ENCODE measurements at places on chromosomes 5 and 9.
A peak's percentile ranks its signal among the peaks of the same experiment; 100 is the strongest.

GRCh38 chr5:125725691-125726090 lies 697.5 kb upstream of the GRAMD2B start:
- no peak for DNase-seq
- no peaks in the 10 kb centered on the region for H3K27me3 ChIP-seq
- no peaks in the 10 kb centered on the region for H3K36me3 ChIP-seq
- no peaks in the 10 kb centered on the region for H3K4me1 ChIP-seq
- H3K27ac ChIP-seq: no peak overlapping the region

GRCh38 chr9:76980566-76980965 lies 38.9 kb upstream of the FOXB2 start:
- no peak overlapping the region for H3K27ac ChIP-seq
- H3K36me3 ChIP-seq: no peaks in the 10 kb centered on the region
- no peaks in the 10 kb centered on the region for H3K27me3 ChIP-seq
- H3K4me3 ChIP-seq: no peak overlapping the region

GRCh38 chr5:90878081-90878480 lies 319.5 kb downstream of the ADGRV1 start:
- H3K4me1 ChIP-seq: peaks cover 71% of the 10 kb centered on the region
- DNase-seq: no peak
- H3K36me3 ChIP-seq: no peaks in the 10 kb centered on the region
- peak overlapping the region; percentile 38 for H3K27ac ChIP-seq

DNA sequence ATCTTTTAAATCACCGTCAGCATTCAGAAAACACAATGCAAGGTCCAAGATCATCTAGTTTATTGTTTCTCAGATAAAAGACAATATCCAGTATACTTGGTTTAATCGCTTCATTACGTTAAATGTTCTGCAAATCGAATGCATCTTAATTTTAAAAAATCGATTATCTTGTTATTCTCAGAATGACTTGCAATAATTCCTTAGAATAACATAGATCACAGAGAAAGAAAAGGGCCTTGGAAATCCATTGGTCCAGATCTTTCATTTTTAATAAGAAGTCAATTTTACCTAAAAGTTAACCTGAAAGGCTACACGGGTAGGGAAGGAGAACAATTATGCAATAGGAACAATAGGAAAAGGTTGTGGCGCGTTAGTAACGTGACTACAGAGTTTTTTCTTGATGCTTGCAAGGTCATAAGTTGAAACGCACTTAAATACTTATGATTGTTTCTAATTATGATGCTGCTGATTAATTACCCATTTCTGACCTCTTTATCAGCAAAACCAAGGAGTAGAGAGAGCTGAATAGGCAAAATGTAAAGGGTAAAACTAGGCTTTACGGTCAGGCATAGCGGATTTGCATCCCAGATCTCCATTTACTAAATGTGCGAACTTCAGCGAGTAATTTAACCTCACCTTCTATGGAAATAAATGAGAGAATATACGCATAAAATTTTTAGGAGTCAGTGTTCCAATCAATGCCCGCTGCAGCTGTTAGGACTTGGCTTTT lies 769 bp upstream of the LYRM7 start:
- peak overlapping the region; percentile 68 for H3K27ac ChIP-seq
- DNase-seq: no peak
- no peaks in the 10 kb centered on the region for H3K27me3 ChIP-seq
- no peaks in the 10 kb centered on the region for H3K36me3 ChIP-seq

DNA sequence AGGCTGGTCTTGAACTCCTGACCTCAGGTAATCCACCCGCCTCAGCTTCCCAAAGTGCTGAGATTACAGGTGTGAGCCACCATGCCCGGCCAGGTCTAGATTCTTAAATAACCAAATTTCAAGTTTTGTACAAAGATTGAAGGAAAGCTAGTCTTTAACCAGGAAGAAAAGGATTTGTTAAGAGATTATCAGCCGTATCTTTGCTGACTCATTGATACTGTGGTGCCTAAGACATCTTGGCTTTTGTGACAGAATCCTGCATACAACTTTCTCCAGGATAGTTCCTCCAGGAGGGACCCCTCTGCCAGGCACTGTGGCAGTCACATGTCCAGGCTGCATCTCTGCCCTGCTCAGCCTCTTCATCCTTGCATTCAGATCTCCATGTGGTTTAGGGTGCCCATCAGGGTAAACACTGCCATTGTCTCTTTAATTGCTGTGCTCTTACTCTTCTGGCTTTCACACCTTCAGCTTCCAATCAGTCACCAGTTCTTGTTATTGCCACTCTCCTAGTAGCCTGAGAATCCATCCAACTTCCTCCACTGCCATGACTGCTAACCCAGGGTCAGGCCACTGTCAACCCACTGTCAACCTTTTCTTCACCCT lies 10.0 kb downstream of the MAP3K1 start:
- no peaks in the 10 kb centered on the region for H3K36me3 ChIP-seq
- no peak overlapping the region for H3K4me3 ChIP-seq
- peaks cover 46% of the 10 kb centered on the region for H3K4me1 ChIP-seq
- H3K27me3 ChIP-seq: no peaks in the 10 kb centered on the region
- no peak for DNase-seq
- H3K27ac ChIP-seq: peak overlapping the region; percentile 13

- no peak overlapping the region for H3K27ac ChIP-seq
- no peak for DNase-seq
- H3K4me3 ChIP-seq: no peak overlapping the region
Observed at GRCh38 chr5:131563434-131564228, 71.4 kb downstream of the RAPGEF6 start.

DNA sequence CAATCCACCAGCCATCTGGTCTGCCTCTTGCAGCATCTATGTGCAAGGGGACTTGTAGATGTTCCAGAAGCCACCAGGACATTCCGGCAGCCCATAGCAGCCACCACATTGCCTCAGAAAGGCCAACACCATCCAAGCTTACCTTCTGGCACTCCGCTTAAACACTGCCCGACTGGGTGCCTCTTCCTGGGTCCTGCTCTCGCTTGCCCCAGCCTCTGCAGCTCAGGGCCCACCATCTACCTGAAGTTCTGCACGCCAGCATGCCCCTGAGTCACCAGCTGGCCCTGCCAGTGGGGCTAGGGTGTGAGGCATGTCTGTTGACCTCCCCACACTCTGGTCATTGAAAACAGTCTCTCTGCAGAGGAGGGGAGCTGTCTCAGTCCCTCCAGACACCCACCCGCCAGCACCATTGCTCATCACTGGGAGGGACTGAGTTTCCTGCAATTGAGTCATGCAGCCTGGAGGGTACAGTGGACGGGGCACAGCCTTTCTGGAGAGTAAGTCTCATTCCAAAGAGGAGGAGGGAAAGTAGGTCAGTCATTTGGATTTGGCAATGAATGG lies 16.9 kb upstream of the COL5A1 start:
- H3K27me3 ChIP-seq: no peaks in the 10 kb centered on the region
- H3K27ac ChIP-seq: no peak overlapping the region
- H3K4me3 ChIP-seq: no peak overlapping the region
- no peaks in the 10 kb centered on the region for H3K36me3 ChIP-seq
- no peak for DNase-seq

DNA sequence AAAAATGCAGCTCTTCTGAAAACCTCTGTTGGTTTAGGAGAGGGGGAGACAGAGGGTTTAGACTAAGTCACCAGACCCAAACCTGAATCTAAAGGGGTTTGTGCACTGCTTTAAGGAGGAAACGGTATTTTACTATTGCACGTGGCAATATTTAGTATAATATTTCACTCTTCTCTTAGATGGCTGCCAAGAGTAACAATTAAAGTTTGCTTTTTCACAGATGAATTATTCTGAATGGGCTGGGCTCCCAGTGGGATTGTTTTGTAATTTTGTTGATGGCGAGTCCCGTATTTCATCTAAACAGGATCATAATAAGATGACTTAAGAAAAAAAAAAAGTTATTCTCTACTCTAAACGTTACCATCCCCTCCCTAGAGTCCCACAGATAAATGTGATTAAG lies 245.4 kb downstream of the PCSK5 start:
- H3K27me3 ChIP-seq: no peaks in the 10 kb centered on the region
- peaks cover 10% of the 10 kb centered on the region for H3K4me1 ChIP-seq
- no peaks in the 10 kb centered on the region for H3K36me3 ChIP-seq
- no peak overlapping the region for H3K4me3 ChIP-seq
- H3K27ac ChIP-seq: peak overlapping the region; percentile 4

DNA sequence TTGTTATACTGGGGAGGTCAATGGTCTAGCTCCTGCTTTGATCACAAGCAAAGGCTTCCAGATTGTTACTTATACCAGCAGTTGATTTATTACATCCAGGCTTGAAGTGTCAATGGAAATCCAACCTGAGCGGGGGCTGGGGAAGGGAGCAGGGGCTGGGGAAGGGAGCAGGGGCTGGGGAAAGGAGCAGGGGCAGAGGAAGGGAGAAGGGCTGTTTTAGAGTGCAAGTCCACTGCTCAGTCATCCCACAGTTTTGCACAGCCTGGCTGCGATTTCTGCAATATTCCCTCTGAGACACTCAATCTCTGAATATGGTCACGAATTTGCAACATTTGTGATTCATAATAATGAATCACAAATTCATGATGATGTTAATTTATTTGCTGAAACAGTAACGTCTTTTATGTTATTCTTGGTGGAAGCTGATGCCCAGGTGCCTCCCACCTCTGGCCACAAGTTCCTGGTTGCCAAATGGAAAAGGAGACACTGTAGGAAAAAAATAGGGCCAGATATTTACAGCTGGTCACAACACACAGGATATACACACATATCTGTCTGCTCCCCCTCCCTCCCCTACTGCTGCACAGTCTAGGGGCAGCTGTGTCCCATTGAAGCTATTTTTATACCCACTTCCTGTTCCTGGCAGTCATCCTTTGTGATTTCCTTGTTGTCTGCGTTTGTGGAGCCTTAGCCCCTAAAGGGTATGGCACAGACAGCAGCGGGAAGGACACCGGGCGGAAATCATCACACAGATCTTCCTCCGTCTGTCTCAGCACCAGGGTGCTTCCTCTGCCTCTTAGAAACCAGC lies 325.1 kb downstream of the GADD45G start:
- H3K4me1 ChIP-seq: peaks cover 26% of the 10 kb centered on the region
- H3K27ac ChIP-seq: no peak overlapping the region
- no peaks in the 10 kb centered on the region for H3K27me3 ChIP-seq
- H3K36me3 ChIP-seq: no peaks in the 10 kb centered on the region
- H3K4me3 ChIP-seq: no peak overlapping the region
- DNase-seq: no peak

GRCh38 chr5:1162276-1162675 lies 39.1 kb upstream of the SLC6A19 start:
- peaks cover 18% of the 10 kb centered on the region for H3K4me1 ChIP-seq
- no peak overlapping the region for H3K4me3 ChIP-seq
- no peak overlapping the region for H3K27ac ChIP-seq
- DNase-seq: no peak
- no peaks in the 10 kb centered on the region for H3K27me3 ChIP-seq

GRCh38 chr5:26945901-26946300 lies 92.5 kb downstream of the CDH9 start:
- no peaks in the 10 kb centered on the region for H3K4me1 ChIP-seq
- no peak for DNase-seq
- no peaks in the 10 kb centered on the region for H3K36me3 ChIP-seq
- no peaks in the 10 kb centered on the region for H3K27me3 ChIP-seq

- no peak for DNase-seq
- H3K4me1 ChIP-seq: no peaks in the 10 kb centered on the region
- H3K27me3 ChIP-seq: no peaks in the 10 kb centered on the region
- H3K36me3 ChIP-seq: no peaks in the 10 kb centered on the region
- H3K4me3 ChIP-seq: no peak overlapping the region
Observed at GRCh38 chr9:123397975-123398374, 42.0 kb downstream of the CRB2 start.

- DNase-seq: no peak
- H3K27me3 ChIP-seq: no peaks in the 10 kb centered on the region
- no peaks in the 10 kb centered on the region for H3K36me3 ChIP-seq
- H3K4me3 ChIP-seq: no peak overlapping the region
- no peak overlapping the region for H3K27ac ChIP-seq
Observed at GRCh38 chr5:108655750-108656450, 91.8 kb upstream of the FER start.

DNA sequence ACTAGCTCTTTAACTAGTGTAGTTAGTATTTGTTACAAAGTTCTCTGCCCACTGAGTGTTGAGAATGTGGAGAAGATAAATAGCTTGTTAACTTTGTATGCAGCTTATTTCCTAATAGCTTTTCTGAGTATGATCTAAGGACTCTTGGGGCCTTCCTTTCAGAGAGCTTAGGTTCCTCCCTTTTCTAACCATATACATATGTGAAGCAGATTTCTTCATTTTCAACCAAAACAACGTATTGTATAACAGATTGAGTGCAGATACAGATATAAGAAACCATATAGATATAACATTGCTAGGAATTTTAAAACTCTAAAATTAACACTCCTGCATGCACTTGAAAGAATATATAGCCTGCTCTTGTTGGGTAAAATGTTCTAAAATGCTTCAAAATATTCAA lies 70.4 kb downstream of the SCAMP1 start:
- no peaks in the 10 kb centered on the region for H3K36me3 ChIP-seq
- no peak for DNase-seq
- no peaks in the 10 kb centered on the region for H3K27me3 ChIP-seq
- no peaks in the 10 kb centered on the region for H3K4me1 ChIP-seq

DNA sequence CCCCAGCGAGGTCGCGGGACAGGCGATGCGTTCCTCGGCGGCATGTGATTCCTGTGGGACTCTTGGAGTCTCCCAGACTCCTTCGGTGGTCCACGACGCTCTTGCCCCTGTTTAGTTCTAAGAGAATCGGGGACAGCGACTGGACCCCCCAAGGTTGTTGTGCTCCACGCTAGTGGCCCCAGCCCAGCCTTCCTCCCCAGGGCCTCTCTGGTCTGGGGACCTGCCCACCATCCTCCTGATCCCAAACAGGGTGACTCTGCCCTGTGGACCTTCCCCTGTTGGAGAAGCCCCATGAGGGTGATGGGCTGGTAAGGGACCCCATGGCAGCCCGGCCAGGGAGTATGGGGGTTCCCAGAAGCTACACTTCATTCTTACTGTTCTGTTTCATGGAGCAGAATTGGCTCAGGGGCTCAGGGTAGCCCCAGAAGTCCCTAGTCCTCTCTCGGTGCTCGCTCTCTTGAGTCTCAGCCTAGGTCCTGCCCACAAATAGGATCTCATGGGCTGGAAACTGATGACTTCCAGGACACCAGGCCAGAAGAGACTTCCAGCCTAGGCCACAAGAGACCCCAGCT lies 880 bp downstream of the CARD19 start:
- H3K4me3 ChIP-seq: peak overlapping the region; percentile 99
- H3K27ac ChIP-seq: peak overlapping the region; percentile 93
- peaks cover 42% of the 10 kb centered on the region for H3K4me1 ChIP-seq
- no peaks in the 10 kb centered on the region for H3K36me3 ChIP-seq
- DNase-seq: no peak

DNA sequence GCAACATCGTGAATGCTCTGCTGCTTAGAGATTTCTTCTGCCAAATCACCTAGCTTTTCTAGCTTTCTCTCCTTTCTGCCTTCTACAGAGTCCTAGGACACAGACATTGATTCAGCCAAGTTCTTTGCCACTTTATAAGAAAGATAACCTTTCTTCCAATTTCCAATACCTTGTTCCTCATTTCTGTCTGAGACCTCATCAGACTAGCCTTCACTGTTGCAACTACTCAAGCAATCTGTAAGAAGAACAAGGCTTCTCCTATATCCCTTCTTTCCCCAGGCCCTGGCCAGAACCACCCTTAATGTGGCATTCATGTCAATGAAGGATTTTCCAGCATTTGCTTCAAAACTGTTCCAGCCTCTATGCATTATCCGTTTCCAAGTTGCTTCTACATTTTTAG lies 24.3 kb downstream of the FBXO10 start:
- H3K36me3 ChIP-seq: no peaks in the 10 kb centered on the region
- H3K27ac ChIP-seq: no peak overlapping the region
- H3K4me1 ChIP-seq: no peaks in the 10 kb centered on the region
- H3K4me3 ChIP-seq: no peak overlapping the region
- H3K27me3 ChIP-seq: no peaks in the 10 kb centered on the region
- no peak for DNase-seq

GRCh38 chr5:40378396-40379177 lies 301.1 kb upstream of the PTGER4 start:
- H3K27me3 ChIP-seq: no peaks in the 10 kb centered on the region
- no peak overlapping the region for H3K4me3 ChIP-seq
- DNase-seq: no peak
- H3K27ac ChIP-seq: no peak overlapping the region
